Stimulated activated CD4-positive, alpha-beta T cell treated with anti-CD3 and anti-CD28 coated beads, Interleukin-4, amount 100 ng/mL, for 4 hours (primary cell): ENCODE measurements at places on chromosomes 6 and 20.

DNA sequence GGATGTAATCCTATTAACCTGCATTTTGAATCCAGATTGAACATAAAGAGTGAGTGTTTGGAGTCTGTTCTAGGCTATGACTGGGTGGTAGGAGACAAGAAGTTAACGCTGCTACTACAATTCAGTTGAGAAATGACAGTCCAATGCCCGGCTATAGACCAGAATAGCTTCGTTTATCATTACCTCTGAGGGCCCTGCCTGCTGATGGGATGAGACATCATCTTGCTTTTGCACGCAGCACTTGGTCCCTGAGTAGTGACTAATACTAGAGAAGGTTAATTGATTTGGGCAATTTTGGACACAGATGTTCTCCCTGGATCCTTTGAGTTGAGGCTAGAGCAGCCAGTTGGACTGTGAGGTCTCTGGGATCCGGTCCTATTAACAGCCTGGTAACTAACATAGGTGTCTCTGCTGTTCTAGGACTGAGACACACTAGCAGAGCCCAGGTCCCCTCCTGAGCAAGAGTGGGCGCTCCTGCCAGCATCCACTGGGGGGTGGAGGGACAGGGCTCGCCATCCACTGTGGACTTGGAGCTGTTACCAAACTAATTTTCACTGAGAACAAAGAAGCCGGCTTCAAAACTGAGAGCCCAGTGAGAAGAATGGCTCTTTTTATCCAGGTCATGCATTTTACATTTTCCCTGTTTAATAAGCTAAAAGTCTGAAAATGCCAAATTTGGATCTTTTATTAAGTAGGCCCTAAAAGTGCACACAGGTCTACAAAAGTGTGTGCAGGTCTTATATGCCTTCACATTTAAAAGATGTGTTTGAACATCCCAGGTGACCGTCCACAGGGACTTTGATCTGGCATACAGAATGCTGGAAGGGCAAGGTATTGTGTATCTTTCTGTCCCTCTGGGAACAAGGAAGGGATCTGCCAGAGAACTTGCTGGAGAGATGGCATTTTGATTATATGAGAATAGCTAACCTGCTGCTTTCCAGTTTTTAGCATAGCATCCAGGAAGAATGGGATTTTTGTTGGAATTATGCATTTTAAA, 212.5 kb downstream of the CDH4 start:
- no peak for DNase-seq

- no peak for DNase-seq
These were observed 19.5 kb upstream of the SUMO4 start for GRCh38 chr6:149380523-149380922.

GRCh38 chr6:134495890-134496248, 178.0 kb upstream of the SGK1 start:
- no peak for DNase-seq

- no peak for DNase-seq
These were observed 16.5 kb downstream of the BLOC1S5 start for GRCh38 chr6:8047541-8048292.

DNA sequence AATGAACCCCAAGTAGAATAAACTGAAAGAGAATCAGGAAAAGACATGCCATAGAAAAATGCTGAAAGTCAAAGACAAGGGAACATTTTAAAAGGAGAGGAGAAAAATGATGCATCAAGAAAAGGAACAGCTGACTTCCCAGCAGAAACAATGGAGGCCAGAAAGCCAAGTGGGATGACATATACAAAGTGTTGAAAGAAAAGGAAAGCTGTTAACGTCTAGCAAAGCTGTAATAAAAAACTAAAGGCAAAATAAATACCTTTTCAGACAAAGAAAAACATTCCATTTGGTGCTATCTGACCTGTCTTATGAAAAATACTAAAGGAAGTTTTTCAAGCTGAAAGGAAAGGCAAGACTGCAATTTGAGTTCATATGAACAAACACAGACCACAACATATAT, 34.1 kb upstream of the PDE10A start:
- no peak for DNase-seq

DNA sequence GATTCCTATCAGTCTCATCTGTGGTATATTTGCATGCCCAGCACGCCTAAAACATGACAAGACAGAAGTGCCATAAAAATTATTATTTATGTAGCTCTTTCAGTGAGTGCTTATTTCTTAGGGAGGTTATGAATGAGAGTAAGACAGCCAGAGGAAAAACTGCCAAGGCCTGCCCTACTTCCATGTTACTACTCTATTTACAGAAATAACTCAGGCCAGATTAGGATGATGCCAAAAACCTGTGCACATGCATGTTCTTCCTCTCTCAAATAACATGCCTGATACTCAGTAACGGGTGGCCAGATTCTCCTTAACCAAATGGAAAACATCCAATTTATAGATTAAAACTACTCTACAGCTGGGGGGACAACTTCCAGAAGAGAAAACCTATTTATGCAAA, 45.7 kb downstream of the ILRUN start:
- no peak for DNase-seq

DNA sequence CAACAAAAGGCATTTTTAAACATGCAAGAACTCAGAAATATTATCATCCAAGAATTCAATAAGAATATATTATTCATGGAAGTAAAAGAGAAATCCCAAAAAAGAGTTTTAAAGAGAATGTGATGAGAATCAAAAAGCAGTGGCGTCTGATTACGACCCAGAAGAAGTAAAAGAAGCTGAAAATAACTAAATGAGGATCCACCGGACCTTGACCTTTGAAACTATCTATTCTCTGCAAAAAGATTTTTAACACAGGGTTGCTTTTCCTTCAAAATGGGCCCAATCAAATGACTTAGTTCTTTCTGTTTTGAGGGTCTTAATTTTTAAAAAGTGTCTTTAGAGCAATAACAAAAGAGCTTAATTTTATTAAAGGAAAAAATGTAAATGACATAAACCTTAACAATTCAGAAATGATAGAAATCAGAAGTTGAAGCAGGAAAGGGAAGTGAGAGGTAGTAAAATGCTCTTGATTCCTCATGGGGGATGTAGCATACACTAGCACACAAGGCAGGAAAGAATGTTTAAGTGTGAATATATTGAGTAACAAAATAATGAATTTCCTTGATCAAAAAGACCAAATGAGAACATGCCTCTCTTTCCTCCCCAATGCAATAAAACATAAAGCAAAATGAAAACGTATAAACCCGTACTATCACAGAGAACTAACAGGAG, 223.1 kb upstream of the PRDM1 start:
- DNase-seq = no peak

GRCh38 chr6:89554106-89554505, 84.4 kb downstream of the LYRM2 start:
- DNase-seq = no peak

- peak; percentile 5 for DNase-seq
These were observed 31.8 kb downstream of the PSMF1 start for GRCh38 chr20:1150218-1150617.

GRCh38 chr6:38262026-38262425, 377.7 kb downstream of the BTBD9 start:
- no peak for DNase-seq

GRCh38 chr6:79902046-79902445, 45.3 kb downstream of the ELOVL4 start:
- DNase-seq = no peak

GRCh38 chr20:3472105-3472504, 1.3 kb downstream of the ATRN start:
- DNase-seq = no peak

- DNase-seq = no peak
These were observed 92.9 kb upstream of the BHLHE23 start for GRCh38 chr20:63099456-63100173.

- no peak for DNase-seq
These were observed 232.8 kb upstream of the RNF24 start for GRCh38 chr20:4247898-4248858.

DNA sequence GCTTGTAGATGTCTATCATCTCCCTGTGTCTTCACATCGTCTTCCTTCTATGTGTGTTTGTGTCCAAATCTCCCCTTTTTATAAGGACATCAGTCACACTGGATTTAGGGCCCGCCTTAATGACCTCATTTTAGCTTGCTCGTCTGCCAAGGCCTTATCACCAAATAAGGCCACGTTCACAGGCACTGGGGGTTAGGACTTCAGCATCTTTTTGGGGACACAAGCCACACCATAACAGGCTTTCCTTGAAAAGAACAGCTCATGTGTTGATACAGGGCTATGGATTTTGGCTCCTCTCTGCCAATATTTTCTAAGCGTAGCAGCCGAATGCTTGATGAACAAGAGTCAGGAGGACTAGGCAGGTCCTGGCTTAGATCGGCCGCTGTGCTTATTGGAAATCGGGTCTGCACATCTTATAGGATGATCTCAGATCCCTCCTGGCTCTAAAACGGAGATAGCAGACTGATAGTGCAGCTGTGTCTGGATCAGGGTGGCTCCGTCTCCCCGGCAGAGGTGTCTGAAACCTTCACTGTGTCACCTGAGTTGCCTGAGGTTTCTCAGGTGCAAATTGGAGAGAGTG, 16.2 kb upstream of the TMEM181 start:
- DNase-seq = no peak

DNA sequence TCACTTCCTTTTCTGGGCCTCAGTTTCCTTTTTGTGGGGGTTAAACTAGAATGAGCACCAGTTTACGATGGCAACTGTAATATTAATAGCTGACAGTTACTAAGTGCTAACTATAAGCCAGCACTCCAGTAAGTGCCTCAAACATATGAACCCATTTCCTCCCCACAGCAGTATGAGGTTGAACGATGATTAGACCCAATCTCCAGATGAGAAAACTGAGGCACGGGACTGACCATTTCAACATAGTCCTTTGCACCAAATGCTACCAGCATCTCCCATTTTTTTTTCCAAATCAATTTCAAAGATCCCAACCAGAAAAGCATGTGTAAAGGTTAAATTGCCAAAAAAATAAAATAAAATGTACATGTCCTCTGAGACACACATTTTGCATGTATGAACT, 7.1 kb downstream of the SLC13A3 start:
- DNase-seq = no peak

- DNase-seq = no peak
These were observed 65.5 kb downstream of the ANKRD60 start for GRCh38 chr20:58162986-58163385.

- no peak for DNase-seq
These were observed 120.4 kb upstream of the GGTLC1 start for GRCh38 chr20:24109008-24109407.

DNA sequence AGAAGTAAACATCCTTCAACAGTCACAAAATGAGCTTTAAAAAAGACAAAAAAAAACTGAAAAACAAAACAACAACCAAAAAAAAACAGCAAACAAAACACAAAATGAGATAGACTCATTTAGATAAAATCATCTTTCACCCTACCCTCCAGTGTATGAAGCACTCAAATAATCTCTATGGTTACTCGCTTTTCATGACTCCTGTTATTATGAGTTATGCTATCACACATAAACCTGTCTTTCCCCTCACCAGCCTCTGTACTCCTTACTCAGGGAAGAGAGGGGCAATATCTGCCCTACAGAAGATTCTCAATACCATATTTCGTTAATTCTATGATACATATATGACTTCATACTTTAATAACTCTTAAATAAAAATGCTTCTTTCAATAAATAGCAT, 158.2 kb downstream of the TPBG start:
- DNase-seq = no peak

DNA sequence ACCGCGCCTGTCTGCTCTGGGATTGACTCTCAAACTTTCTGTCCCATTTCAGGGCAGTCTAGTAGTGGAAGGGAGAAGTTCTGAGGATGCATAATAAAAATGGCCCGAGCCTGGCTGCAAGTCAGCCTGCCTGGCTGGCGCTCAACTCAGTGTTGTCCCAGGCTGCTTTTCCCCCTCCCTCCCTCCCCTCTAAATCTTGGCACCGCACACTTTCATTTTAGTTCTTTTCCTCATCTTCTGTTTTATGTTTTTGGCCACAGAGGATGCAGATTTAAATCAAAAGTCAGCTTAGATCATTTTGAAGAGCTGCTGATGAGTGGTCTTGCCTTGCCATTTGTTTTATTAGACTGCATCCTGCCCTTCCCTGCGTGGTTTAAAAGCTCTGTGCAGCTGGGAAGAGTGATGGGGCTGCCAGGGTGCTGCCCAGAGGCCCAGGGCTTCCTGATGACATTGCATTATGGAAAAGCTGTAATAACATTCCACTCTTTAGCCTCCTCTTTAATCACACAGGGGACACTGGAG, 6.5 kb upstream of the UQCC2 start:
- no peak for DNase-seq

DNA sequence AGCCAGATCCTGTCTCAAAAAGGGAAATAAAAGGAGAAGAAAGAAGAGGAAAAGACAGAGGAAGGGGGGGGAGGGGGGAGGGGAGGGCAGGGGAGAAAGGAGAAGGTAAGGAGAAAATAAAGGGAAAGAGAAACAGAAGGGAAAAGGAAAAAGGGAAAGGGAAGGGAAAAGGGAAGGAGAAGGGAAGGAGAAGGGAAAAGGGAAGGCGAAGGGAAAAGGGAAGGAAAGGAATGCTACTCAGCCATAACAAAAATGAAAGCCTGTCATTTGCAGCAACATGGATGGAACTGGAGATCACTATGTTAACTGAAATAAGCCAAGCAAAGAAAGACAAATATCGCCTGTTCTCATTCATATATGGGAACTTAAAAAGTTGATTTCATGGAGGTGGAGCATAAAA, 22.3 kb downstream of the RBM24 start:
- DNase-seq = no peak

GRCh38 chr6:165274611-165275010, 34.8 kb downstream of the C6orf118 start:
- no peak for DNase-seq

GRCh38 chr6:36150283-36150682, 20.0 kb downstream of the MAPK13 start:
- DNase-seq = no peak

GRCh38 chr20:6504179-6504578, 263.3 kb upstream of the BMP2 start:
- DNase-seq = no peak

- no peak for DNase-seq
These were observed 85.6 kb downstream of the PDE7B start for GRCh38 chr6:135937106-135937505.

DNA sequence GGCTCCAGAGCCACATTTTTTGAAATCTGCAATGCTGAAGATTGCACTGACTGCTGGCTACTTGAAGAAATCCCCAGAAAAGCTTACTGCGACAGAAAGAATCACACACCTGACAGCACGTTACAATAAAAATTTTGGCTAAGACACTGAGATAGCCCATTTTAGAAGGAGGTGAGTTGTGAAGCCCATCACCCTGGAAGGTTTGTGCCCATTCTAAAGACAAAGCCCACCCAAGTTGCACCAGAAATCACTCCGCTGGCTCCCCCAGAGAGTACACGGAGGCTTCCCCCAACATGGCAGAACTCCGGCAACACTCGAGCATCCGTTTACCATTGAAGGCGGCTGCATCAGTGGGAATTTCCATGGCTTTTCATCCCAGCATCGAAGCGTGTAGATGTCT, 29.4 kb downstream of the LPA start:
- DNase-seq = no peak
